ENCODE measurements at places on chromosomes 3 and 15.

- no peak for DNase-seq
Measured at GRCh38 chr15:94526071-94526689, 294.8 kb downstream of the MCTP2 start.

- DNase-seq: no peak
Measured at GRCh38 chr3:15157441-15157840, 48.6 kb upstream of the CAPN7 start.

- no peak for DNase-seq
Measured at GRCh38 chr3:11552289-11553264, 91.1 kb downstream of the VGLL4 start.

- DNase-seq: no peak
Measured at GRCh38 chr15:61906961-61907752, 153.1 kb downstream of the VPS13C start.

DNA sequence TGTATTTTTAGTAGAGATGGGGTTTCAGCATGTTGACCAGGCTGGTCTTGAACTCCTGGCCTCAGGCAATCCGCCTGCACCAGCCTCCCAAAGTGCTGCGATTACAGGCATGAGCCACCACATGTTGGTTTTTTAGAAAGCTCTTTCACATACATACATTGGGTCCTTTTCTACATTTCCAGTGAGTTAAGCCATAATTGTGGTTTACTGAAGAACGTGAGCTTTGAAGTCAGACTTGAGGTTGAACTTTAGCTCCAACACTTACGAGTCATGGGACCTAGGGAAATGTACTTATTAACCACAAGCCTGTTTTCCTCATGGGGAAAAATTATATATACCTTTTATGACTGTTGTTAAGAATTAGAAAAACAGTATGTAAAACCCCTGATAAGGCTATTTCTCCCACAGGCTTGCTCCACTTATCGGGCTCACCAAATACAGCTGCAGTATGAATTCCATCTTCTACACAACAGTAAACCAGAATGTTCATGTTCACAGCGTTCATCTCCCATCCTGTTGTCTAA, 39.0 kb downstream of the GPR160 start:
- DNase-seq: no peak

DNA sequence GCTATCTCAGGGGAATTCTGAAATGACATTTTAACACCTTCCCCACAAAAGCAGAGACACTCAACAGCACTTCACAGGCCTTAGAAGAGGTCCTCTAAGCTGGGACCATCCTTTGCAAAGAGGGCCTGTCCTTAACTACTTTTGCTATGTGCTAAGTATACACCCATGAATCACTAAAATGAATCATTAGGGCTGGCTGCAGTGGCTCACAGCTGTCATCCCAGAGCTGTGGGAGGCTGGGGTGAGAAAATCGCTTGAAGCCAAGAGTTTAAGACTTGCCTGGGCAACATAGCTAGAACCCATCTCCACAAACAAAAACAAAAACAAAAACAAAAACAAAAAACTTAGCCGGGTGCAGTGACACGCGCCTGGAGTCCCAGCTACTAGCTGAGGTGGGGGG, 53.9 kb upstream of the MELTF start:
- no peak for DNase-seq

- DNase-seq: no peak
Measured at GRCh38 chr15:60523056-60523455, 44.1 kb upstream of the ICE2 start.

DNA sequence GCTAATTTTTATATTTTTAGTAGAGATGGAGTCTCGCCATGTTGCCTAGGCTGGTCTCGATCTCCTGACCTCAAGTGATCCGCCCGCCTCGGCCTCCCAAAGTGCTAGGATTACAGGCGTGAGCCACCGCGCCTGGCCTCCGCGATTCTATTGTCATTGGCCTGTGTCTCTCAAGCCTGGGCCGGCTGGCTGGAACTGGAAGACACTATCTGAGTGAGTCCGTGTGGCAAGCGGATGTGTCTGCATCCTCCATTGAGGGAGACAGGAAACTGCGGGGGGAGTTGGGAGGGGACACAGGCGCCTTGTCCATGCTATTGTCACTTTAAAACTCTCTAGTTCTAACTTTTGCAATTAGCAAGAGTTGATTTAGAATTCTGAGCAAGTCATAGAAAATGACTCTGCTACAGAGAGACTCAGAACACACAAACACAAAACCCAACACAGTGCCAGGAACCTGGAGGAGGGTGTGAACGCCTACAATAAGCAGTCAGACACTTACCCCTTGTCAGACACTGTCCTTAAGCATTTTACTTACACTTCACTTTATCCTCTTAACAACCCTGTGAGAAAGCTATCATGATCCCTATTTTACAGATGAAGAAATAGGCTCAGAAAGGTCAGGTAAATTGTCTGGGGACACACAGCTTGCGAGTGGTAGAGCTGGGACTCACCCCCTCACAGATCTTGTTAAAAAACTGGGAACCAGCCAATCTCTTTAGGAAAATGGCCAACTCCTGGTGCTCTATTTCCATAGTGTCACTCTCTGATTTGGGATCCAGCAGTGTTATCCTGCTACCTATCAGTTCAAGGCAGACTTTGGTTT, 38.7 kb downstream of the ANP32A start:
- no peak for DNase-seq

- DNase-seq: no peak
Measured at GRCh38 chr3:138434276-138434874, at the start of gene ESYT3. TSS of gene ESYT3 (plus strand) at chr3:138434616. CDS start at chr3:138434799, 183 bp downstream.

DNA sequence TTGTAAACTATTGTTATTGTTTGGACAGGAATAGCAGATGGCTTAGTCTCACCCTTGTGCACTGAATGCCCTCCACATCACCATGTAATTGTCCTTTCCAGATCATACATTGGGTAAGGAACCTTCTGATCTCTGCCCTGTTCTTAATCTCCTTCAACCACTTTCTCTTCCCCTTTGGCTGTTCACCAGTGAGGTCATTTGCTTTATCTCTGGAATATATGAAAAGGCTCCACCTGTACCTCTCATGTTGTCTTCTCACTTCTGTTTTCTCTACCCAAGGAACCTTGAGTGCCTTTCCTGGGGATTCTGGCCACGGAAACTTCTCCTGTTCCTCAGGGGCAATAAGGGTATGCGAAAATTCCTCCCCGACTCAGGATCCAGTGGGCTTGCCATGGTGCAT, 28.5 kb downstream of the MCTP2 start:
- no peak for DNase-seq

DNA sequence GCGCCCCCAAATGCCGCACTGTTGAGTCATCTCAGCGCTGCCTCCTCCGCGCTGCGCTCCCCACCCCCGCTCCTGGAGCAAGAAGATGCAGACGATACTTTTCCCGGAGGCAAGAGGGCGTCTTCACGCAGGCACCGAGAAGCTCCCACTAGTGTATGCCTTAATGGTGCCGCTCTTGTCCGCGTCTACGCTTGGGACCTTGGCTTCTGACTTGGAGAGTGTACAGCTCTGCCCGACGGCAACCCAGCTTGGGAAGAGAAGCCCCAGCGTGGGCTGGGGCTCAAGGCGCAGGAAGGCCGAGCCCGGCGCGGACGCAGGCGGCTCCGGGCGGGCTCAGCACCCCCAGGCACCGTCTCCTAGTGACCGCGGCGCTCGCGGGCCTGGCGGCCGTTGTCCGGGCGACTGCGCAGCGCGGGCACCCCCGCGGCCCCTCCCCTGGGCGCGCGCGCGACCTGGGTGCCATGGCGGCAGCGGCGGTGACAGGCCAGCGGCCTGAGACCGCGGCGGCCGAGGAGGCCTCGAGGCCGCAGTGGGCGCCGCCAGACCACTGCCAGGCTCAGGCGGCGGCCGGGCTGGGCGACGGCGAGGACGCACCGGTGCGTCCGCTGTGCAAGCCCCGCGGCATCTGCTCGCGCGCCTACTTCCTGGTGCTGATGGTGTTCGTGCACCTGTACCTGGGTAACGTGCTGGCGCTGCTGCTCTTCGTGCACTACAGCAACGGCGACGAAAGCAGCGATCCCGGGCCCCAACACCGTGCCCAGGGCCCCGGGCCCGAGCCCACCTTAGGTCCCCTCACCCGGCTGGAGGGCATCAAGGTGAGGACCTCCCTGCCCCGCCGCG, at the start of gene P4HTM:
P4HTM (plus strand) TSS at position 446 of the 840 bp plus-strand sequence; CDS start at position 462, 16 bp downstream.
- no peak for DNase-seq

- DNase-seq: no peak
Measured at GRCh38 chr3:38960042-38960622, 91.6 kb downstream of the SCN11A start.

- no peak for DNase-seq
Measured at GRCh38 chr15:34732430-34732829, 22.4 kb downstream of the GJD2 start.
